ENCODE measurements at places on chromosomes 6 and 20. TPM values are rescaled to one million over a fixed set of nuclear protein-coding genes. Genes with fewer than 3 reads are reported as not detected.

- peak; percentile 95 for DNase-seq
These were observed 38.1 kb upstream of the NOX3 start for GRCh38 chr6:155493694-155494143.

DNA sequence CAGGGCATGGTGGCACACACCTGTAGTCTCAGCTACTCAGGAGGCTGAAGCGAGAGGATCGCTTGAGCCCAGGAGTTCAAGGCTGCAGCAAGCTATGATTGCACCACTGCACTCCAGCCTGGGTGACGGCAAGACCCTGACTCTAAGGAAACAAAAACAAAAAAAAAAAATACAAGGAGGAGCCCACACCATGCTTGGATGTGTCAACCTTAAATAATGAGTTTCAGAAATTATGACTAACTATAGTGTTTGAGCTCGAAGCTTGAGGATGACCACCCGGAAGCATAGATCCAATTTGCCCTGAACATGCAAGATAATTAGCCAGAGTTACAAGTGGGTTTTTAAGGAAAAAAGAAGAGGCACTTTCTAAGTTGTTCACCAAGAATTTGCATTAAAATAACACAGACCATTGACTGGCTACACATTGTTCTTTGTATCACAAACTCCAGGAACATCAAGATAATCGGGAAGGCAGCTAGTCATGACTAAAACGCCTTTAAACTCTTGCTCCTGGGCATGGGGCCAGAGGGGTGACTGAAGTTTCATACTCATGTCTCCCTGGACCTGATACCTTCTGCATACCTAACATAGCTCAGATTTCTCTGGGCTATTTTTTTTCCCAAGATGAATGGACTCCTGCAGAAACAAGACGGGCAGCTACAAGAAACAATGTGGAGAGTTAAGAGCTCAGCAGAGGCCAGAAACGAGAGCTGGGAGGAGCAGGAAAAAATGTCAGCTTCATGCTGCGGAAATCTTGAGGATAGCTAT, 289.6 kb downstream of the PREX1 start:
- peak; percentile 97 for DNase-seq

DNA sequence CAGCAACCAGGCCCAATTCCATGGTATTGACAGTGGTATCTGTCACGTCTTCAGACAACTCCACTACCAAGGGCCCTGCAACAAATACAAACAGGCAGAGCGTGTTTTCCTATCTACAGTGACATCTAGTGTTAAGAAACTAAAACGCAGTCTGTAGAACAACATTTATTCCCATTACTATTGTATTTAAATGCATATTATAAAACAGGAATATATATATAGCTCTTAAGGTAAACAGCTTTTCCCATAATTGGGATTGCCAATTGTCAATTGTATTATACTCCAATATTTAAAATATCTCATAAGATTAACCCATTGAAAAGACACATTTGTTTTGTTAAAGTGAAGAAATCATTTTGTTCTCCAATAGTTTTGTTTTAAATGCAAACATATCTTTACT, 97.2 kb downstream of the KIF16B start:
- peak; percentile 86 for DNase-seq

DNA sequence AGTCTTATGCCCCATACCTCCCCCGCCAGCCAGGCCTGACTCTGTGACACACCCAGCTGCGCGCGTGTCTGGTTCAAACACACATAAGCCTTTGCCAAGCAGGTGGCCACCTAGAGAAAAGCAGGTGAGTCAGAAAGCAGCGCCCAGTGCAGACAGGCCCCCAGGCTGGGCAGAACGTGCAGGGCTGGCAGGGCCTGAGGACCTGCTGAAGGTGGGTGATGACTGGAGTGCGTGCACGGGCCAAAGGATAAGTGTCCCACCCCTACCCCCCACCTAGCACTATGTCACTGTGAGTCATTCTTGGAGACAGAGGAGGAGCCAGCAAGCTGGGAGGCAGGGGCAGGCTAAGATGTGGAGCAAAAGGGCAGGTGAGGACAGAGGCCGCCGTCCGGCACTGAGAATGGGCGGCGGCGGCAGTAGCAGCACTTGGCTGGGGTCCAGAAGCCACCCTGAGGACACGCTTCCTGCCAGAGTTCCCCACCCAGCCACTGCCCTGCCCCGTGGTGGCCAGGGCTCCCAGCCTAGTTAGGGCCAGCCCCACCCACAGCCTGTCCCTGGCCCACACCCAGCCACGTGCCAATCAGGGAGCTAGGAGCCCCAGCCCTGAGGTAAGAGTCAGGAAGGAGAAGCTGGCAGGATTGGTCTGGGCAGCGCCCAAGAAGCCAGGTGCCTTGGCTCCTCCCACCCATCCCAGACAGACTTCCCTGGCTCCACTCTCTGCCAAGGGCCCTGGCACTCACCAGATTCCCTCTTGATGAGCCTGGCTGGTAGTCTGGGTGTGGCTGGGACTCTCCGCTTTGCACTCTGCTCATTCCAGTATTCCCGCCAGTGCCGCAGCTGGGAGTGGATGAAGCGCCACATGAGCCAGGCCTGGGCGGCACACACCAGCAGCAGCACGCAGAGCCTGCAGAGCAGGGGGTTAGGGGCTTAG, 72.7 kb downstream of the TRAM2 start:
- peak; percentile 99 for DNase-seq

- no peak for DNase-seq
These were observed 36.7 kb downstream of the PTPRA start for GRCh38 chr20:2909953-2910352.

- no peak for DNase-seq
These were observed 12.8 kb upstream of the MDFI start for GRCh38 chr6:41625442-41625841.

DNA sequence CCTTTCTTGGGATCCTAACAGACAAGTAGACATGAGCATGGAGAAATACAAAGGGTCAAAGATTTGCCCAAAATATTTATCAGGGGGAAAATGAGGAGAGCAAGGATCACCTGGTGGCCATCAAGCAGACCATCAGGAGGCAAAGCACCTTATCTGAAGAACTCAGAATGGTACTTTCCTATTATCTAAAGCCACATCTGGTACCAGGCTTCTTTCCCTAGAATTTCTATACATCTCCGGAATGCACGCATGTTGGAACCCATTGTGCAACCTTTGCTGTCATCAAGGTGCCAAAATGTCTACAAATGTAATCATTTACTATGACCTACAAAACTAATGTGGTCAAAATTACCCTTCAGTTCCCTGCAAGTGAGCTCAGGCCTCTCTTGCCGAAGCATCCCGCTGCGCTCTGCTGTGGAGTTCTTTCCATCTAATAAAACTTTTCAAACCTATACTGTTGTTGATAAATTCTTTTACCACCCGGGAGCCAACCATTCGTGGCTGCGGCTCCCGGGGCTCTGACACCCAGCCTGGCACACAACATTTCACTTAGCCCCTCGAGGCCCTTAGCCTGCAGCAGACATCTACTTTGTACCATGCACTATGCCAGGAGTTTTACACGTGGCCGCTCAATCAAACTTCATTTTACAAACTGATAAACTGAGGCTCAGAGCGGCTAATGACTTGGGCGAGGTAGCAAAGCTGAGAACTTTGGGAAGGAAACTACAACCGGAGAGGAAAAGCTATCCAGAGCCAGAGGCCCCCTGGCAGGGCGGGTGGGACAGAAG, 3.8 kb upstream of the CPXM1 start:
- no peak for DNase-seq

DNA sequence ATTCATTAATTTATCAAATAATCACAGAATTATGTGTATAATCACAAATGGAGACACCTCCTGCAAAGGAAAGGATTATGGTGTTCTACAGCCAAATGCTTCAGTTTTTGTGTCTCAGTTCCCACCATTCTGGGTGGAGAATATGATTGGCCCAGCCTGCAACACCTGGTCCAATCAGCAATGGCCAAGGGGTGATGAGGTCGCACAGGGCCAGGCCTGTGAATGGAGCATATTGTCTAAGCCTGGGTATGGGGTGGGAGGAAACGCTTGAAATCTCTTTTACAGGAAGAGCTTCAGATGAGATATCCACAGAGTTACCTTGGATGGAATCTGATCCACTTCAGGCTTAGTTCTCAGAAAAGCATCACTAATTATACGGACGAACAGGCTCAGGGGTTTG, 271.6 kb downstream of the DHX35 start:
- DNase-seq = no peak

DNA sequence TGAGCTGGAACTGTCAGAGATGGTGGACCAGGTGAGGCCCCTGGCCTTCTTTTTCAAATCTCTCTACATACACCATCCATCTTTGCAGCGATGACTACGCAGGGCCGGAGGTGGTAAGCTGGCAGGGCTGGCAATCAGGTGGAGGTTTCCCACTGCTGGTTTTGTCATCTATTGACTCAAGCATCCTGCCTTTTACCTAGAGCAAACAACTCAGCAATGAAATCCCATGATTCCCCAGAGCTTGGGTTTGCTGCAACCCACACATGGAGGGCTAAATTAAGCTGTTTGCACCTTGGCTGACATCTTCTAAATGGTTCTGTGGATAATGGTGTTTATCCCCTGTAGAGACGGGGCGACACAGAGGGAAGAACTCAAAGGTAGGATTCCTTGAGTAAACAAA, 170.2 kb downstream of the SCP2D1 start:
- DNase-seq = peak; percentile 73

- no peak for DNase-seq
These were observed 3.5 kb downstream of the RNASET2 start for GRCh38 chr6:166952567-166953486.

DNA sequence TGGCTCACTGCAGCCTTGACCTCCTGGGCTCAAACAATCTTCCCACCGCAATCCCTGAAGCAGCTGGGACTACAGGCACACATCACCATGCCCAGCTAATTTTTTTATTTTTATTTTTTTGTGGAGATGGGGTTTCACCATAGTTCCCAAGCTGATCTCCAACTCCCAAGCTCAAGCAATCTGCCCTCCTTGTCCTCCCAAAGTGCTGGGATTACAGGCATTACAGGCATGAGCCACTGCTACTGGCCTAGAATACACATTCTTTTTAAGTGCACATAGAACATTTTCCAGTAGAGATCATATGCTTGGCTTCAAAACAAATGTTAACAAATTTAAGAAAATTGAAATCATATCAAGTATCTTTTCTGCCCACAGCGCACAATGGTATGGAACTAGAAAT, 176.8 kb upstream of the MARCKS start:
- DNase-seq = no peak

DNA sequence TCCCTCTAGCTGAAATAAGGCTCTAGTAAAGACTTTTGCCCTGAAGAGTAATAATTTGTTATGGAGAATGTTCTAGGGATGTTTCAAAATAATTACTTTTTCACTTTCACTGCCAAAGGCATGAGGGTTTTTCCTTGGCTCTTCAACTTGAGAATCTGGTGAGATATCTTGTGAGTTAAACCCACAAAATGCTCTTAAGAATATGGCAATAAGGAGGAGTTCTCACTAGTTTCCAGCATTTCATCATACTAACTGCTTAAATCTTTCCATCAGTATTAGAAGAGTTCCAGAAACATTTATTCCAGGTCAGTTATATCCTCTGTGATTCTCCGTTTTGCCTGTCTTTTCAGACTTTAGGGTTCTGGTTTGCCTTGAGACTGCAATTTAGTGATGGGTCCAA, 785.6 kb upstream of the GJE1 start:
- DNase-seq = no peak

DNA sequence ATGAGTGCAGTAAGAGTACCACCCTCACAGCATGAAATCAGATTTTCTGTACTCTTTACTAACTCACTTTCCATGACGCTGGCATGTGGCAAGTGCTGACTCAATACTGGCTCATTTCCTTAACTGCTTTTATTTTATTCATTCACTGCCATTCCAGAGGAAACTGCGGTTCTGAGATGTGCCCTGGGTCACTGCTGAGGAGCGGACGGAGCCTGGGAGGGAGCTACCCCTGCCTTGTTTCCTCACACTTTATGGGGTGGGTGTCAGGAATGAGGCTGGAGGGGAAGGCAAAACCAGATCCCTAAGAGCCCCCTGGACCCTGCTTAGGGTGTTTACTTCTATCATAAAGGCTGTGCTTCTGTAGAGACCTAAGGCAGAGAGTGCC, 14.4 kb downstream of the NT5E start:
- DNase-seq = peak; percentile 94

- DNase-seq = peak; percentile 60
These were observed 72.0 kb downstream of the DST start for GRCh38 chr6:56570413-56571359.

DEFB110 gene
- not detected for total RNA-seq

ETV7 gene
- not detected for total RNA-seq

FOXA2 gene
- 14.4 TPM for total RNA-seq

POU5F1 gene
- total RNA-seq = not detected
